ENCODE measurements at places on chromosomes 5 and 9.

GRCh38 chr9:33320568-33321261, 30.4 kb downstream of the NFX1 start:
- peak; percentile 97 for DNase-seq

- no peak for DNase-seq
Observed at GRCh38 chr5:95859661-95860060, 37.1 kb upstream of the GLRX start.

- no peak for DNase-seq
Observed at GRCh38 chr5:116388564-116389258, 185.9 kb downstream of the SEMA6A start.

DNA sequence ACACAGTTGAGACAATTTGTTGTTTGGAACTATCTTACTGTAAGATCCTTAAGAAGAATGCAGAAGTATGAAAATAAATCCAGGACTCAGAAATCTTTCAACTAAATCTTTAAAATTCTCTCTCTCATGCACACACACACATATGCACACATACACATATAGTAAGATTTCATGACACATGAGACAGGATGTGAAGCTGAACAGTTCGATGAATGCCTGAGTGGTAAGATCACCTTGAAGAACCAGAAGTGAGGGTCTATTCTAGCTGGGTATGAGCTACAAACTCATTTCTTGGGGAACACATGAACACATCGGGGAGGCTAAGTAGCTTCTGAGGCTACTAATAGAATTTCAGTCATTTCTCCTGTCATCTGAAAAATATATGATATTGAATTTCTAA, 153.6 kb downstream of the TMC1 start:
- DNase-seq = no peak

DNA sequence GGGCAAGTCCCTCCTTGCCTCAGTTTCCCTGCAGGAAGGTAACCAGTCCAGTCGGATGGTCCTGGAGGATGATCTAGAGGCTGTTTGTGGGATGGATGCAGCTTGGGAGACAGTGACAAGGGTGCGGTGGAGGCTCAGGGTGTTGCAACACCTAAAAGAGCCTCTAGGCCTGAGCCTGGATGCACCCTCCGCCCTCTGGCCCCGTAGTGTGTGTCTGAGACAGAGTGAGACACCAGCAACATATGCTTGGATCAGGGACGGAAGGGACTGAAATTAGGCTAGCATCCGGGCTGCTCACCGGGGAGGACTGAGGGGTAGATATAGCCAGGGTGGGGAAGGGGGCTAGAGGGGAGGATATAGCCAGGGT, 1.1 kb downstream of the CRAT start:
- peak; percentile 61 for DNase-seq

GRCh38 chr5:53035868-53036381, 46.8 kb downstream of the ITGA2 start:
- no peak for DNase-seq

GRCh38 chr5:115577741-115578140, 24.5 kb downstream of the TICAM2 start:
- DNase-seq = no peak

DNA sequence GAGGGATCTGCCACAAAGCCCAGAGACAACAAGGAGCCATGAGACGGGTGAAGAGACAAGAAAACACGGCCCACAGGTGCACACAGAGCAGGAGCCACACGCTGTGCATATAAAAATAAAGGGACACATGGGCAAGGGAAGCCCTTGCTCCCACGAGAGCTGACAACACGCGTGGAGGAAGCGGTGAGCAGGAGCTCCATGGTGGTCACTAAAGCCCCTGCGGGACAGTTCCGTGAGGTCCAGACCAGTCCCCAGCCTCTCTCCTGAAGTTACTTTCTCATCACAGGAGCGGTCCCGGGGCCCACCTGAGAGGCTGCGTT, 90.7 kb downstream of the CAMSAP1 start:
- DNase-seq = no peak

DNA sequence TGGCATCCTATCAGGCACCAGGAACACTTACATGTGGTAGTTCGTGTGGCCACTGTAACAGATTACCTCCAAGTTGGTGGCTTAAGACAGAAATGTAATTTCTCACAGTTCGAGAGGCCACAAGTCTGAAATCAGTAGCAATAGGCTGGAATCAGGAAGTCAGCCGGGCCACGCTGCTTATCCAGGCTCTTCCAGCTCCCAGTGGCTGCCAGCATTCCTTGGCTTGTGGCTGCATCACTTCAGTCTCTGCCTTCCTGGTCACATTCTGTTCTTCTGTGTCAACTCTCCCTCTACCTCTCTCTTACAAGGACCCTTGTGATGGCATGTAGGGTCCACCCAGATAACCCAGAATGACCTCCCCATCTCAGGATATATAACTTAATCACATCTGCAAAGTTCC, 78.7 kb upstream of the MSX2 start:
- DNase-seq = no peak

DNA sequence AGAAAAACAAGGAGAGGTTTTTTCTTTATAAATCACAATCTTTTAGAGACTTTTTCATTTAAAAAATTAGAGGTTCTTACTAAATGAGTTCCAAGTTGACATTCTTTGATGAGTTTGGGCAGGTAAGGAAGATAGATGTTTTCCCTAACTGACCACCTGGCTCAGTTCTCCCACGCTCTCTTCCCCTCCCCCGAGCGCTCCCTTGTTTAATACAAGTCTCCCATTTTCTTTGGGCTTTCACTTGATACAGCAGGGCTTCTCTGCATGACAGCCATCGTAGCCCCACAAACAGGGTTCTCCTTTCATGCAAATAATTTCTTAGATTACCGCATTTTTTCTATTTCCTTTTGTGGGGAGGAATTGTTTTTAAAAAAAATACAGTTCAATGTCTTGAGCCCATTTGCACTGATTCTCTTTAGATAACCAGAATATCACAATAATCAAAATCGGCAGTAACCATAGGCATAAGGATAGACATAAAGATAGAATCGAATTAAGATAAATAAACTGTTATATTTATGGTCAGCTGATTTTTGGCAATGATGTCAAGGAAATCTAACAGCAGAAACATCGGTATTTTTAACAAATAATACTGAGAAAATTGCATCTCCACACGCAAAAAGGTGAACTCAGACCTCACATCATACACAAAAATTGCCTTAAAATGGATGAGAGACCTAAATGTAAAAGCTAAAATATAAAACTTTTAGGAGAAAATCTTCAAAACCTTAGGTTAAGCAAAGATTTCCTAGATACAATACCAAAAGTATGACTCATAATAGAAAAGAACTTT, 325.4 kb downstream of the PIK3R1 start:
- no peak for DNase-seq

- no peak for DNase-seq
Observed at GRCh38 chr5:146789712-146790653, 88.6 kb downstream of the PPP2R2B start.

DNA sequence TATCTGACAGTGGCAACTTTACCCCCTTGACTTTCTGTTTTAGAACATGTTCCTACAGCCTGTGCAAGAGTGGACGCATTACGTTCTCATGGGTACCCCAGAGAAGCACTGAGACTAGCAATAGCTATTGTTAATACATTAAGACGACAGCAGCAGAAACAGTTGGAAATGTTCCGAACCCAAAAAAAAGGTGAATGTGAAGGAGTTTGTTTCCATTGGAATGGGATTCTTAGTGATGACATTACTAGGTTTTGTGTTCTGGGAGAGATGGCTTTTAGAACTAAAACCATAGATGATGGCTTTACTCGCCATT, 194.1 kb downstream of the ZSWIM6 start:
- DNase-seq = no peak

- no peak for DNase-seq
Observed at GRCh38 chr5:74231697-74232096, 408.8 kb downstream of the ENC1 start.
